Stimulated activated CD8-positive, alpha-beta memory T cell treated with anti-CD3 and anti-CD28 coated beads, Interleukin-2, amount 100 ng/mL, for 1 hour (primary cell): ENCODE measurements at places on chromosomes 11 and 22.

- no peak for DNase-seq
Measured at GRCh38 chr11:95269036-95269819, 38.2 kb upstream of the SESN3 start.

GRCh38 chr11:13216019-13216710 lies 61.4 kb upstream of the BMAL1 start:
- DNase-seq = no peak

DNA sequence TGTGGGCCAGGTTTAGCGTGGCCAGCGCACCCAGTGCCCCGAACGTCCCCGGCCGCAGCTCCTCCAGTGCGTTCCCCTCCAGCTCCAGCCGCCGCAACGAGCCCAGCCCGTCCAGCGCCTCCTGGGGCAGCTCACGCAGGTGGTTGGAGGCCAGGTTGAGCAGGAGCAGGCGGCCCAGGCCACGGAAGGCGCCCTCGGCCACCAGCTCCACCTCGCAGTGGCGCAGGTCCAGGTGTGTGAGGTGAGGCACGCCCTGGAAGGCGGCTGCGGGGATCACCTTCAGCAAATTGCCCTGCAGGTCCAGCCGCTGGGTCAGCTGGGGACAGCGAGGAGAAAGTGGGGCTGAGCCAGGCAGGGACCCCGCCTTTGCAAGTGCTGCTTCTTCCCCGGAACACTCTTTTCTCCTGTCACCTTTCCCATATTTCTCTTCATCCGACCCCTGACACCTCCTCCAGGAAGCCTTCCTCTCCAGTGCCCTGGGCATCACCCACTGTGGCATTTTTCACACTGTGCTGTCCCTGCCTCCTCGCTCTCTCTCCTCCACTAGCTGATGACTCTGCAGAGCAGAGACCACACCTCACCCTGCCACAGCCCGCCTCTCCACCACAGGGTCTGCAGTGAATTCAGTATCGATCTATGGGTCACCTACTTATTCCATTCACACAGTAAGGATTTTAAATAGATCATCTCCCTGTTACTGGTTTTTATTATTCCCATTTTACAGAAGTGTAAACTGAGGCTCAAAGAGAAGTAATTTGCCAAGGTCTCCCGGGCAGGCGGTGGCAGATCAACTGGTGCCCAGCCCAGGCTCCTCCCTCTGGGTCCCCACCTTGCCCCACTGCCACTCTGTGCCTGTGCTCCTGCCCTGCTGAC lies 1.9 kb downstream of the CHADL start:
- no peak for DNase-seq

GRCh38 chr11:111736181-111736590 lies 30.0 kb downstream of the PPP2R1B start:
- DNase-seq = no peak

GRCh38 chr11:114308689-114309089 lies 12.5 kb downstream of the NNMT start:
- no peak for DNase-seq

DNA sequence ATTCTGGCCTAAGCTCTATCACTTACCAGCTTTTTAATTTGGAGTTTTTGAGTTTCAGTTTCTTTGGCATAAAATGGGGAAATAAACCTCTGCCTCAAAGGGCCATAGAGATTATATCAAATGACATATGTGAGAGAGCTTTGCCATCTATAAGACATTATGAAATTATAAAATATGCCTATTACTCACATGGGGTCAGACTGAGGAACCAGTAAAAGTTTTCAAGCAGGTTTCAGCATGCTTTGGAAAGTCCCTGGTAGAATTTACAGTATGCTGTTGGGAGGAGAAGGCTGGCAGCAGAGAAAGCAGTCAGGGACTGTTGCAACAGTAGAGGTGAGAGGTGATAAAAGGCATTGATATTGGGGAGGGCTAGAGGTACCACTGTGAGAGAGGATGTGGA lies 13.6 kb upstream of the MTNR1B start:
- DNase-seq = no peak

- DNase-seq = no peak
Measured at GRCh38 chr22:27573280-27574001, 228.1 kb downstream of the MN1 start.
